ENCODE measurements at places on chromosomes 13 and 19.

- no peak for DNase-seq
These were observed 34.9 kb downstream of the TNFSF13B start for GRCh38 chr13:108304170-108305016.

- no peak for DNase-seq
These were observed 22.7 kb upstream of the MAB21L1 start for GRCh38 chr13:35499196-35499662.

DNA sequence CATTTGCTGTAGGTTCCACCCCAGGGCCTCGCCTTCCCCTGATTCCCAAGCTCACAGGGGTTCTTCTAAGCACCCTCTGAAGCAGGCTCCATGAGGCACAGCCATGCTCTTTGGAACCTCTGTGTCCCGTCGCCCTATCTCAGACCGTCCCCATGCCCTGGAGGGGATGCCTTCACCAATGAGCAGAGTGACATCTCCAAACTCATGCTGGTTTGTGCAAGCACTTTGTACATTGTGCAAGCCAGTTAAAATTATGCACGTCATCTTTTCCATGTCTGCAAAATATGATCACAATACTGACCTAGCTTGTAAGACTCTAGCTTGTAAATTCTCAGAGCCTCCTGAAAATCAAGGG, 46.5 kb upstream of the RAP2A start:
- no peak for DNase-seq

- DNase-seq, result no peak
These were observed at the start of gene SOX21 for GRCh38 chr13:94712287-94712811. Gene SOX21, minus strand, starts transcription at chr13:94712545. Its CDS starts 496 bp downstream, at chr13:94712049.

DNA sequence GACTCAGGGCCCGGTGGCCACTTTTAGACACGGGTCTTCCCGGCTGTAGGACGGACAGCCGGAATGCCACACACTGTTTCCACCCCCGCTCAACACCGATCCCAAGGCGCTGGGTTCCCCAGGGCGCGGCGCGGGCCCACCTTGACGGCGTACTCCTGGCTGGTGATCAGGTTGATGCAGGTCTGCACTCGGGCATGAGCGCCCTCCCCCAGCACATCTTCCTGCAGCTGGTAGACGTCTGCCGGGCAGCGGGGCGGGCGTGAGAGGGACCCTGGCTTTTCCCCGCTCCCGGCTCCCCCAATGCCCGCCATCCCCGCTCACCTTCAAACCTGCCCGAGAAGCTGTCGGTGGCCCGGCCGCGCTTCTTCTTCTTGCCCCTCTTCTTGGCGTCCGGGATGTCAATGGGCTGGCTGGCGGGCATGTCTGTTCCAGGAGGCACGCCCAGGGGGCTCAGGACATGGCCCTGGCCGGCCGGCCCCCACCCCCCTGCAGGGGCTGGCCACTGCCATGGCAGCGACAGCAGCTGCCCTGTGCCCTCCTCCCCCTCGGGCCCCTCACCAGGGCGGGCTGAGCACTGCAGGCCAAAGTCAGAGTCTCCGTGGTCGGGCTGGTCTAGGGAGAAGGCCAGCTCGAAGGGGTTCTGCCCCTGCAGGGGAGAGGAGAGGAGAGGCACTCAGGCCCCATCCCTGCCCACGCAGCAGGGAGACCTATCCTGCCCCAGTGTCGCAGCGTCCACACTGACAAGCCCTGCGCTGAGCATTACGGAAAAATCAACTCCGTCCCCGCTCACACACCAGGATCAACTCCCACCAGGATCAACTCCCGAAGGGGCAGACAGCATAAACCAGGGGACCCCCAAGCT, 4.8 kb downstream of the MKNK2 start:
- DNase-seq, result no peak

- no peak for DNase-seq
These were observed 88.6 kb downstream of the SPACA7 start for GRCh38 chr13:112464720-112465119.

- no peak for DNase-seq
These were observed 30.1 kb downstream of the WDFY2 start for GRCh38 chr13:51614350-51614786.

- no peak for DNase-seq
These were observed 793.4 kb downstream of the LIG4 start for GRCh38 chr13:107421951-107422350.

- no peak for DNase-seq
These were observed 3.5 kb downstream of the PTGER1 start for GRCh38 chr19:14471436-14472187.

- DNase-seq, result no peak
These were observed 15.4 kb downstream of the MED26 start for GRCh38 chr19:16612636-16613035.

GRCh38 chr19:43618921-43619261, 538 bp downstream of the ZNF428 start:
- no peak for DNase-seq

- no peak for DNase-seq
These were observed 168.1 kb downstream of the PCDH17 start for GRCh38 chr13:57799624-57800023.

DNA sequence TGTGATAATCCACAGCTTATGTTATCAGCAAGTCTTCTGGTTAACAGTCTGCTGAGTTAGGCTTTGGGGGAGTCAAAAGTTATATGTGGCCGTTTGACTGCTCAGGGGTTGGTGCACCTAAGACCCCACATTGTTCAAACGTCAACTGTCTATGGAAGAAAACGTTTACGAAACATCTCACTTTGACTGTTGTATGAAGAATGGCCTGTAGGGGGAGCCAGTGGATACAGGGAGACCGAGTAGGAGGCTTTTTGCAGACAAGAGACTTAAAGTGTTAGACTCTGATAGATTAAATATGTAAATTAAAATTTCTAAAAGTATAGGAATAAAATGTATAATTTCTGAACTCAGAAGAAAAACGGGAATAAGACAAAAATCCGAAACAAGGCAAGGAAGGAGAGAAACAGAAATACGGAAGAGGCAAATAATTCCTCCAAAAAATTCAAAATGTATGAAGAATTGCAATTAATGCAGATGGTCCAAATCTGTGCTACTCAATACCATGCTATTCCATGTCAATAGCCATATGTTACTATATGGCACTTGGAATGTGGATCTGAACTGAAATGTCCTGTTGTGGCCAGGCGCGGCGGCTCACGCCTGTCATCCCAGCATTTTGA, 37.8 kb downstream of the TNFSF14 start:
- DNase-seq, result peak; percentile 53

DNA sequence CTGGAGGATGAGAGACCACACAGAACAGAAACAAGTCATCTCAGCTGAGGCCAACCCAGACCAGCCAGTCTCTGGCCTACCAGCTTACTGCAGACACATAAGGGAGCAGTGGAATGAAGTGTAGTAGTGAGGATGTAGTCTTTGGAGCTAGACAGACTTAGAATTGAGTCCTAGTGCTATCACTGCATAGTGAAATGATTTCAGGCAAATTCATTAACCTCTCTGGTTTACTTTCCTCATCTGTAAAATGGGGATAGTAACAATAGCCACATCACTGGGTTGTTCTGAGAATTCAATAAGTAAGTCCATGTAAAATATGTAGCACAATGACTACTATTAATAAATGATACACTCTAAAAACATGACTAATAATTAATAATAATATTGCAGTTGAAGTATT, 383.8 kb downstream of the DLEU7 start:
- no peak for DNase-seq

GRCh38 chr13:107678075-107678689, 537.2 kb downstream of the LIG4 start:
- no peak for DNase-seq

GRCh38 chr13:98839856-98840769, 87.6 kb upstream of the SLC15A1 start:
- DNase-seq, result peak; percentile 20

DNA sequence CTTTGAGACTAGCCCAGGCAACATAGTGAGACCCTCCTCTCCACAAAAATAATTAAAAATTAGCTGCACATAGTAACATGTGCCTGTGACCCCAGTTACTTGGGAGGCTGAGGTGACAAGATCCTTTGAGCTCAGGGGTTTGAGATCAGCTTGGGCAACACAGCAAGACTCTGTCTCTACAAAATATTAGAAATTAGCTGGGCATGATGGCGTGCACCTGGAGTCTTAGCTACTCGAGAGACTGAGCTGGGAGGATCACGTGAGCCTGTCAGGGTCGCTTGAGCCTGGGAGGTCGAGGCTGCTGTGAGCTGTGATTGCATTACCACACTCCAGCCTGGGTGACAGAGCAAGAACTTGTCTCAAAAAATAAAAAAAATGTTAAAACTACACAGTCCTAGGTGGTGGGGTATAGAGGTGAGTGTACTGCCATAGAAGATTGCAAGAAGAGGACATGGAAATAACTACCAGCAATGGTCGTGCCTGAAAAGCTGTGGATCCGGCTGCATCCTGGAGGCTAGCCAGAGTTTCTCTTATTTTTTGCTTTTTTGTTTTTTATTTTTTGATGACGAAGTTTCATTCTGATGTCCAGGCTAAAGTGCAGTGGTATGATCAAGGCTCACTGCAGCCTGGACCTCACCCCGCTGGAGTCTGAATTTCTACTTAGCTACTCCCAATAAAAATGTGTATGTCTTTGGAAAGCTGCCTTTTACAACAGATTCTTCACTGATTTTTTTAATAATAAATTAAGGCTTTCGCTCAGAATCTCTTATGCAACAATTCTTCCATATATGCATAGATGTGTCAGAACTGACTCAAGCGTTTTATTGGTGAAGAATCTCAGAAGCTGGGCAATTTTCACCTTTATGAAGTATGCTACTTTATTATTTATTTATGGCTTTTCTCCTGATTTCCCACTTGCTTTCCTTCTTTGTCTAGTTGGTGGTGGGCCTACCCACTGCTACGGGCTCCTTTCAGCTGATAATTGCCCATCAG, 393.8 kb downstream of the TSHZ3 start:
- no peak for DNase-seq

DNA sequence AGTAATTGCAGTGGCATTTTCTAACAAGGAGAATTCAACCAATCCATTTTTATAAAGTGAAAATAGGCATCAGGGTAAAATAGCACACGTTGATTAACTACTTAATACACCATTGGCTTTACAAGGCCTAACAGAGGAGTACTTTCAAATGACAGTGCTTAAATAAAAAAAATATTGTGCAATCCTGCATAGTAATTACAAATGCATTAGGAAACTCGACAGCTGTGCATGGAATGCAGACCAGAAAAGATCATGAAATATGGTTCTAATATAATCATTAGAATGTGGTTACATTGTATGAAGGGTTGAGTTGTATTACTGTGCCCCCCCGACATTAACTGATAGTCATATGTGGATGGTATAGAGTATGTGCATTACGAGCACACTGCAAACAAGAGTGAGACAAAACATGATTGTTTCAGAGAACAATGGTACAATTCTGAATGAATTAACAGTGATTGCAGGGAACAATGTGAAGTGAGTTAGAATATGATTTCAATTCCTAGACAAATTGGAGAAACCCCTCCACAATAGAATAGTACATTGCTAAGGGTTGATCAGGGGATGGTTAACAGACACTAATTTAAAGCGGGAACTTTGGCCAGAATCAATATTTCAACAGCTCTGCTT, 270.6 kb downstream of the GPC5 start:
- peak; percentile 57 for DNase-seq

DNA sequence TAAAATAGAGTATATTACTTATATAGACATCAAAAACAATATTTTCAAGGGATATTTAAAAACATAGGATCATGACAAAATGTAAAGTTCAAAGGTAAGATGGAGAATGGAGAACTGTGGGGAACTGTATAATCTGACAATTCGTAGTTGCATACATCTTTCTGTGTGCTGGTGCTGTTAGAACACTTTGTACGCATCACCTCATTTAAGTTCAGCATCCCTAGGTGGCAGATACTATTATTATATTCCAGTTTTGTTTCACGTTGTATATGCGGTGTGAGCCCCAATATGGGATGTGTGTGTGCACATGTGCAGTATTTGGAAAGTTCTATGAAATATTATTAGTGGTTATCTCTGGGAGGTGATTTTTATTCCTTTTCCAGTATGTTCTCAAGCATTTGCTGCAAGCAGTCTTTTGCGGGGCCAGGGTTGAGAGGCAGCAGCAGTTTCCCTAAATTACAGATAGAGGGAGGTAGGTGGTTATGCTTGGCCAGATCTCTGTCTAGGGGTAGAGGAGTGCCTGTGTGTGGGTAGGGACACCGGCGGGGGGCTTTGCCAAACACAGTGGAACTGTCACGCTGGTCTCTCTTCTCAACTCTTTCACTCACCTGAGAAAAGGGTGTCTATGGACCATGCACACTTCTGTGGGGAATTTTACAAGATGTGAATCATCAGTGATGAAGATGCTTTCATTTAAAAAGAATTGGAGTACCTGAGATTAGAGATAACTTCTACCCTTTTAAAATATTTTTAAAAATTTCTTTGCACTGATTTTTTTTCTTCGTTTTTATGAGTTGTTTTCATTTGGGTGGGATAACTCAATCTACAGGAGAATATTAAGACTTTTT, 55.6 kb upstream of the ALOX5AP start:
- no peak for DNase-seq

GRCh38 chr13:106381091-106381490, 154.4 kb downstream of the EFNB2 start:
- no peak for DNase-seq

DNA sequence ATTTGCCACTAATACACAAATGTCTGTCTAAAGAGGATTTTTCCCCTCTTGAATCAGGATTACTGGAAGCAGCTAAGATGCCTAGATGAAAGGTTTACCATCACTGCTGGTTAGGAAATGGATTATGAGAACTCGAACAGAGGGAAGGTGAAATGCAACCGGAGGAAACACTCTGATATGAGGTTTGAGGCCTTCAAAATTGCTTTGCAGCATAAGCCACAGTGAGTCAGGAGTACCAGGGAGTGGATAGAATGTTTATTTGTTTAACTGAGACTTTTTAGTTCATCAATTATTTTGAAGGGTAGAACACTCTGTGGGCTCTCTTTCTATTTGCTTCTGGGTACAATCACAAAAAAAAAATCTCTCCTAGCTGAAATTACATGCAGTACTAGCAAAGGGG, 18.1 kb downstream of the CDADC1 start:
- no peak for DNase-seq

GRCh38 chr19:48274173-48274572, 4.3 kb downstream of the ZNF114 start:
- DNase-seq, result no peak

DNA sequence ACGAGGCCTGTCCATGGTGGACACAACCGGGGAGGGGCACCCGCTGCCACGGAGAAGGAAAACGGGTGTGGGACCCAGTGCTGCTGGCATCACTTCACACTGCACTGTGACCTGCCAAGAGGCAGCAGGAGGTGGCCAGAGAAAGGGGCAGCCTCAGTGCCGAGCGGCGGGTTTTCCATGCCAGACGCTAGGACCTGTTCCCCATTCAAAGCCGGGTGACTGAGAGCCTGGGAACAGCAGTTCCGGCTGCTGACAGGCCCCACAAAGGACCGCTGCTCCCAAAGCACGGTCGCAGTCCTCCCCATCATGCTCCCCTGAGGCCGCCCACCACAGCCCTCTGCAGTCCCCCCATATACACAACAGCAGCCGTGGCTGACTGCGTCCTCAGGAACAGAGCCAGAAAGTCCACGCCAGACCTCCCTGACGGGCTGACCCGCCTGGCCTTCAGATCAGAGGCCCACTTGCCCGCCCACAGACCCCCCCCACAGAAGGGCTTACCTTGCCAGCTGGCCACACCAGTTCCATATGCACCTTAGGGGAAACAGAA, 5.4 kb downstream of the AKAP8 start:
- no peak for DNase-seq

Measured in fibroblast of skin of left quadriceps (primary cell).